ENCODE measurements at places on chromosomes 4 and X.
A peak's percentile ranks its signal among the peaks of the same experiment; 100 is the strongest.

GRCh38 chrX:152061083-152061482, 77.3 kb downstream of the MAGEA10 start:
- DNase-seq: no peak

DNA sequence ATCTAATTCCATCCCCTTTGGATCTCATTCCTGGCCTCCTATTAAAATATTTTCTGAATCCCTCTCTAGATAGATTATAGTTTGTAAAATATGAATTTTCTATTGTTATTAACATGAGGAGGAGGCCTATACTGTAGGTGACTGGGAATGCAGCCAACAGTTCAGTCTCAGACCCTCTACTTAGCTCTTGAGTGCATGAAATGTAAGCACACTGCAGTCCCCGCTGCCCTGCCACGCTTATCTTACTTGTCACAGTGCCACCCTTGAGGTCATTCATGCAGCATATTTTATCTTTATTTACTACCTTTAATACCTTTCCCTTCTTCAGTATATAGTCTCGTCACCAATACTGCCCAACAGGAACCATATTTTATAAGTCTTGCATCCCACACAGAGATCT, 151.0 kb downstream of the CAMK2D start:
- no peak for DNase-seq

- DNase-seq: no peak
Observed at GRCh38 chr4:2937986-2938385, 25.2 kb downstream of the NOP14 start.

DNA sequence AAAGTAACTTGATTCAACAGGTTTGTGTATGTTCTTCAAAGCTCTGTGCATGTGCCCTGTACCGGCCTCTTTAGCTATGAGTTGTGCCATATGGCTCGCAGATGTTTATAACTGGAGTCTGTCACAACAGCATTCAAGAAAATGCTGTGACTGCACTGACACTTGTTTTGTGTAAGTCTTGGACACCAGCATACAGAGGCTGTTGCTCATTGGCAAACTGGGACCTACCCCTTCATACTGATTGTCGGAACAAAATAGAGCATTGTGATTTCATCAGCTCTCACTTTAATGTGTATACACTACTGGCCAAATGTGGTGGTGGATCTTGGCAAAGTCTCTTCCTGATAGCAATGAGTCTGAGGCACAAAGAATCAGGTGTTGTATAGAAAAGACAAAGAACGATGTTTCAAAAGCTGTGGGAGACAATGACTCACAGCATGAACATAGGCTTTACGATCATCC, 133.9 kb downstream of the EGF start:
- no peak for DNase-seq

DNA sequence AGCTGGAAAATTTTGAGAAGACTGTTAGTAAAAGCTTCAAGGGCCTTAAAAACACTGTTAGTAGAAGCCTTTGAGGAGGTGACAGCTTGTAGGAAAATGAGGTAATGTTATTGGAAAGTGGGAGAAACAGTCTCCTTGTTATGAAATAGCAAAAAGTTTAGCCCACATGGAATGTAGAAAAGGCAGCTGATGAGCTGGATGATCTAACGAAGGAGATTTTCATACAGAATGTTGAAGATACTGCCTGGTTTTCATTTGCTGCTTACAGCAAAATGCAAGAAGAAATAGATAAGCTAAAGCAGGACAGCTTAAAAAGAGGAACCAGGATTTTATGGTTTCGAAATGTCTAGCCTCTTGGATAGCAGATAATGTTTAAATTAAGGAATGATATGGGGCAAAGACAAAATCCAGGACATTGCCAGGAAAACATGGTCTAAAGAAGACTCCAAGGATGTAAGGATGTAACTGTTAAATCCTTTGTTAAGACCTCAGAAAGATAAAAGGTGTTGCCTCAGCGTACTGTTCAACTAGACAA, 10.2 kb upstream of the STBD1 start:
- DNase-seq: no peak

DNA sequence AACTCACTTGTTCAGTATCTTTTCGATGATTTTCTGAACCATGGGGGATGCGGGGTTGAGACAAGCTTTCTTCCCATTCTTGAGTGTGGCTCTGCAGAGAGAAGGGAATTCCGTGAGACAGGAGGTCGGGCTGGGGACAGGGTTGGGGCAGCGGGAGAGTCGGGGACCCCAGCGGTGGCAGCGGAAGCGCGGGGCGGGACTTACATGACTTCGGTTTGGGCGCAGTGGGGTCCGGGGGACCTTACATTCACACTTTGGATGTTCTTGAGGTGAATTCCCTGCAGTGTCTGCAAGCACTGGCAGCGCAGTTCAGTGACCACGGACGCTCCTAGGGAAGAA, 434 bp downstream of the CXCL3 start:
- no peak for DNase-seq

GRCh38 chr4:37430718-37431416, 186.3 kb downstream of the NWD2 start:
- no peak for DNase-seq

- no peak for DNase-seq
Observed at GRCh38 chrX:149272690-149273463, 232.2 kb downstream of the IDS start.

GRCh38 chrX:84747516-84747915, 245.3 kb upstream of the HDX start:
- no peak for DNase-seq

GRCh38 chr4:185738820-185739219, 73.2 kb downstream of the SORBS2 start:
- DNase-seq: no peak

GRCh38 chr4:90292438-90292837, 165.2 kb downstream of the CCSER1 start:
- no peak for DNase-seq

DNA sequence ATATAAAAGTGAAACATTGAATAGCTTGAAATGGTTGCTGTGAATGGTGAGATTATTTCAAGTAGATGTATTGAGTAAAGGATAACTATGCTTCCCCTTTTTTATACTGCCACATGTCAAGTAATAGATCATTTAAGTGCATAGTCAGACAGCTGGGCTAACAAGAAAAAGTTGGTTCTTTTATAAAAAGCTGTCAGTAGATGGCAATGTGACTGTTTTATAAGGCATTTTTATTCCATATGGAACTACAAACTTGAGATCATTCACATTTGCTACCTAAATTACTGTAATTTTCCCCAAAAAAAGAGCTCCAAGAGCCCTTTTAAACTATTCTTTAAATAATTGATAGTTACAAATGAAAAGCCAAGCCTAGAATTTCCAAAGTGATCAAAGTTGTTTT, 831.0 kb downstream of the C4orf33 start:
- DNase-seq: no peak

DNA sequence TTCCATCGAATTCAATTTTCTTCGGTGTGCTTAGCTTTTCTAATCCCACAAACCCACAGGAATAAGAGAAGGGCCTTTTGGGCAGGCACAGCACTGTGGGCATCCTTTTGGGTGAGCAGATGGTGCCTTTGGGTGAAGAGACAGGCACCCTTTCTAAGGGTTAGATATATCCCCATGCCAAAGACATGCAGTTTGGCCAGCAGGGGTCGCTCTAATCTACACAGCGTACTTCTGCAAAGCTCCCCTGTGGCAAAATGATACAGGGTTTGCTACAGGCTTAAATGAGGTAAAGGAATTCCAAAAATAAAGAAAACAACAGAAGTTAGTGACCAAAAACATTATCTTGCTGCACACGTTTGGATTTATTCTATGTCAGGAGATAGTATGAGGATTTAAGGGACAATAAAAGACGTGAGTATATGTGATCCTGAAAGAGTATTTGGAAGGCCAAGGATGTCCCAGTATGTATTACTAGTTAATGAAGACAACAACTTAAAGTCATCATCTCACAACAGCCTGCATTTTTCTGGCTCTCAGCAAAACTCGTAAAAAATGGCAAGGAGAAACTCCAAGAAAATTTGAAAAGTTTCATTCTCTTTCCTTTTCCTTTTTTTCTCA, 49.5 kb downstream of the PHEX start:
- DNase-seq: peak; percentile 21

DNA sequence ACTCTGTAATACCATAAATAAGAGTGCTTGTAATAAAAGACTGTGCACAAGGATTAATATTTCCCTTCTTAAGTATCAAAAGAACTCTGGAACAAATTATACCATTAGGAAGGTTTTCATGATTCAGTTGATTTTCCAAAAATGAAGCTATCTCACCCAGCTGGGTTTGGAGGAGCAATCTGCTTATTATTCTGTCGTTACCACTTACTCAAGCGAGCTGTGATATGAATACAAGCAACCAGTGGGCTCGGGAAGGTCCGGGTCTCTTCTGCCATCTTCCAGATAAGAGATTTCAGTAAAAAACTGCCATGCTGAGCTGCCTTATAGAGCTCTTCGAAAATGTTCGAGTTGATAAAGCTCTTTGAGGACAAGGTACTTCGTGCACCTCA, 15.3 kb downstream of the SMIM20 start:
- DNase-seq: no peak

DNA sequence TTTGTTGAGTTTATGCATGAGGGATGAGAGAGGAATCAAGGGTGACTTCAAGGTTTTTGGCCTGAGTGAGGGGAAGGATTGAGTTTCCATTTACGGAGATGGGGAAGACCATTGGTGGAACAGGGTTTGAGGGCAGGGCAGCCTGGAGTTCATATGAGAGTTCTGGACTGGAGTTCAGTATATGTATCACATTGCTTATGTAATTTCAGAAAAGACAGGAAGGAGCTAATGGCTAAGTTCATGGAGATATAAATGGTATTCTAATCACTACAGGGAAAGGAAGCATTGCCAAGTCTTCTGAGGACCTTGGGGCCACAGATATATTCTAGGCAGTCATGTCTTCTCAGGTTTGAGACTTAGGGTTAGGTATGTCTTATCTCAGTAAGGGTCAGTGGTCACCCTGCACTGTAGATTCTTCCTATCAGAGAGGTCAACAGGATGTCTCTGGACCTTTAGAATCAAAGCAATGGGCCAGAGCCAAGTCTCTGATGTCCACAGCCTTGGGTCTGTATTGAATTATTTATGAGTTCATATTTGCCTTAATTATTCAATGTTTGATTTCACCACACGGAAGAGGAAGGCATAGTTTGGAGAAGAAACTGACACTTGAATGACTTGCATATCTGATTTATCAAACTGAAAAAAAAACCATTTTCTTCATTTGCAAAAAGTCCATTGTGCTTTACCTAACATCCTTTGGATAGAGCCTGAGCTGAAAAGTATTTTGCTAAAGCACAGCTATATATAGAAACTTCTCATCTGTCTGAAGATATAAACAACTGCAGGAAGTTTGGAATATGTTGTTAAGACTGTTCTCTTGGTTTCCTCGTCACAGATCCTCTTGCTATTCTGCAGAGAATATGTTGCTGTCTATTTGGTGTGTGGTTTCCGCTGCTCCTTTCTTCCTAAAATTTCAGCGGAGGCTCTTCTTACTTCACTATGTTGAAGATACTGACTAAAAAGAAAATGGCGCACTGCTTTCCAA, 139.5 kb downstream of the PDGFRA start:
- no peak for DNase-seq

DNA sequence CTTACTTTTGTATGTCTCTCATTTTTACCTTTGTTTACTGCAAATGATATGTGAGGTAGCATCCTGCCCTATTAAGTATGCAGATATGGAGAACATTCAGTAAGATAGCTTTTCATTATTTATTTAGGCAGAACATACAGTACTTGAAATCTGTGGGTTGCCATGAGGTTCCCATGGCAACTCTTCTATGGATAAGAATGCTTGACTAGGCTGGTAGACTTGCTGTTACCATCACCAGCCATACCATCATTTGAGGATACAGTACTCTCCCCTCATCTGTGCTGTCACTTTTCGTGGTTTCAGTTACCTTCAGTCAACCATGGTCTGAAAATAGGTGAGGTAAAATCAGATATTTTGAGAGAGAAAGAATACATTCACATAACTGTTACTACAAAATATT, 56.7 kb downstream of the NAF1 start:
- no peak for DNase-seq

DNA sequence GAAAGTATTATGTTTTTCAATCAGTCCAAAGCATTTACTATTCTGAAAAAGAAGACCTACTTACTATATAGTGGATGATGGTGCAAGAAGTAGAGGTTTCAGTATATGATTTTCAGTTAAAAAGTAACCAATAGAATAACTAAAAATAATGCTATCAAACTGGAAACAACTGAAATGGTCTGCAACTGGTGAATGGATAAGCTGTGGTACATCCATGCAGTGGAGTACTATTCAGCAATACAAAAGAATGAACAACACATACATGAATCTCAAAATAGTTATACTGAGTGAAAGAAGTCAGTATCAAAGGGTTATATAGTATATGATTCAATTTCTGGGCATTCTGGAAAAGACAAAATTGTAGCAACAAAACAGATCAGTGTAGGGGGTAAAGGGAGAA, 55.9 kb downstream of the PLAC1 start:
- no peak for DNase-seq

GRCh38 chr4:4203688-4204400, 22.9 kb downstream of the OTOP1 start:
- DNase-seq: no peak

- DNase-seq: no peak
Observed at GRCh38 chr4:185958094-185958747, 110.7 kb upstream of the TLR3 start.

- DNase-seq: no peak
Observed at GRCh38 chr4:132062611-132063239, 1086.4 kb upstream of the PCDH10 start.

DNA sequence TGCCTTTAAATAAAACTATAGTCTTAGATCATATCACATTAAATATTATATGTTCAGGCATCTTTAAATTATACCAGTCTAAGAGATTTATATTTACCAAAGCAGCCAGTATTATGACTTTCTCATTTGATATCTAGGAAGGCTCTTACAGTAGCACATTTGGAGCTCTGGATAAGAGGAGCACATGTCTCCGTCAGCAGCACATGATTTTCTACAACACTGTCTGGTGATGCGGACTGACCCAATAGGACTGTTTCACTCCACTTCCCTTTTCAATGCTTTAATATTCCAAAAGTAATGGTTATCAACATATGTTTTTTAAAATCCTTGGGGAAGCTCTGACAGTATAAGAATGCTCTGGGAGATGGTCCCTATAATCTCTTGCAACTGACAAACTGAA, 61.5 kb downstream of the HAUS3 start:
- no peak for DNase-seq

DNA sequence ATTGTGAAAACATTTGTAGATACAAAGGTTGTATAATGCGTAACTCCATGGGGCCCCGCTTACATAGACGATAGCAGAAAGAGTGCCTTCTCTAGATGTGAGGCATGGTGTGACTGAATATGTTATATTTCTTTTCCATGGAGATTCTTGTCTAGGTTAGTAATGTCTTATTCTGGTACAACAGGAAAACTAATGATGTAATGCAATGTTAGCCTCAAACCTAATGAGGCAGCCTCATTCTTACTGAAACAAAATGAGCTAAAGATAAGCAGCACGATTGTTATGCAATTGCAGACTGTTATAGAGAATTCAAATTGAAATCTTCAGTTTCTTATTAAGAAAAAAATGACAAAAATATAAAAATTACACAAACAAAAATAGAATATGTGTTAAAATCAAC, 171.1 kb upstream of the ANKRD50 start:
- no peak for DNase-seq

DNA sequence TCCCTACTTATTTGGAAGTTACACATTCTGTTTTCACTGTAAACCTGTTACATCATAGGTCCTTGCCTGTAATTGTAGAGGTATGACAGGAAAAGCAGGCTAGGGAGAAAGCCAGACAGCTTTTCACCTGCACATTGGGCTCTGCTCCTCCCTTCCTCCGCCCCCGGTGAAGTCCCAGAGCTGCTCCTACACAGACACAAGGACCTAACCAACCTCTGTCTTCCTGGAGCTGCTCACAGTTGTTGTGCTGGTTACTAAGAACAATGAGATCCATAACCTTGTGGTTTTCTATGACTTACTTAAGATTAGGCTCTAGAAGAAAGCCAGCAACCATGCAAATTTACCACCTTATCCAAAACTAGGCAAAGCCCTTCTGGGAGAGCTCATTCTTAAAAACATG, 40.0 kb downstream of the MOSPD2 start:
- no peak for DNase-seq
